ENCODE measurements at places on chromosomes 4 and X.

DNA sequence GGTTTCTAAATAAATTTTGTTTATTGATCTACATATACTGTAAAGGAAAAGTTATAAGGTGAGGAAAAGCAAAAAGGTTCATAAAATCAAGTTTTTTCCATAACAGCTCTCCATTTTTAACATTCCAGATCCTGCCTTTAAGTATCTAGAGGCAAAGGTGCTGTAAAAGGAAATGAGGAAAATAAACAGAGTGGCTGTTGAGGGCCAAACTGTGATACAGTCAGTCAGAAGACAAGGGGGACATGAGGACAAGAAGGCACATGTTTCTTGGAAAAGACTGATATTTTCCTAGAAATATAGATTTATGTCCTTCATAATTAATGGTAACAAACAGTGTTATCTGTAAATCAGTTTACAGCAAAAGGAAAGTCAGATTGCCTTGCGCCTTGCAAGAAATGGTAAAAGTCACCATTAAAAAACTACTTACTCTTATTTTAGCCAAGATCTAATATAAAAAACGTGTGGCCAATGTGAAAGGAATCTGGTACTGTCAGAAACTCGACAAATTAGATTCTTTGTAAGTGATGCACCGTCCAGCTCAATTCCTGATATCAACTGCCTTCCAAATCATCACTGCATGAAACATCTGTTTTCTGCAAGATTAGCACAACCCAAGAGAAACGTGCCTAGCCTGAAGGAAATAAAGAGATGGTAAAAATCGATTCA, 34.0 kb upstream of the VEGFD start:
- DNase-seq: peak; percentile 14

DNA sequence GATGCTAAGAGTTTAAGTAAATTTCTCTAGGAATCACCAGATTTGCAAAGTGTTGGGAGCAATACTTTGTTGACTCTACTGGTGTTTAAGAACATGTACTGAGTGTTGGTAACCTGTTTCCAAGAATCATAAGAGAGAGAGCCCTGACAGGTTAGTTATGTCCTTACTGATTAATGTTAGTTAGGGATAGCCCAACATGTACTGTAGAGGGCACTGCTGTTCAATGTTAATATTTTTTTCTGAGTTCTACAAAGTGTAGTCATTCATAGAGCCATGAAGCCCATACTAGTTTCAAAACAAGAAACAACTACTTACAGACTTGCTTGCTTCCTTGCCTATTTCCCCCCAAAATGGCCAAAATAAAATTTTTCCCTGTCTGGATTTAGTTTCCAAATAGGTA, 11.9 kb downstream of the TMPRSS11D start:
- peak; percentile 63 for DNase-seq

- DNase-seq: peak; percentile 8
Observed at GRCh38 chrX:95762716-95763115, 921.9 kb upstream of the DIAPH2 start.

DNA sequence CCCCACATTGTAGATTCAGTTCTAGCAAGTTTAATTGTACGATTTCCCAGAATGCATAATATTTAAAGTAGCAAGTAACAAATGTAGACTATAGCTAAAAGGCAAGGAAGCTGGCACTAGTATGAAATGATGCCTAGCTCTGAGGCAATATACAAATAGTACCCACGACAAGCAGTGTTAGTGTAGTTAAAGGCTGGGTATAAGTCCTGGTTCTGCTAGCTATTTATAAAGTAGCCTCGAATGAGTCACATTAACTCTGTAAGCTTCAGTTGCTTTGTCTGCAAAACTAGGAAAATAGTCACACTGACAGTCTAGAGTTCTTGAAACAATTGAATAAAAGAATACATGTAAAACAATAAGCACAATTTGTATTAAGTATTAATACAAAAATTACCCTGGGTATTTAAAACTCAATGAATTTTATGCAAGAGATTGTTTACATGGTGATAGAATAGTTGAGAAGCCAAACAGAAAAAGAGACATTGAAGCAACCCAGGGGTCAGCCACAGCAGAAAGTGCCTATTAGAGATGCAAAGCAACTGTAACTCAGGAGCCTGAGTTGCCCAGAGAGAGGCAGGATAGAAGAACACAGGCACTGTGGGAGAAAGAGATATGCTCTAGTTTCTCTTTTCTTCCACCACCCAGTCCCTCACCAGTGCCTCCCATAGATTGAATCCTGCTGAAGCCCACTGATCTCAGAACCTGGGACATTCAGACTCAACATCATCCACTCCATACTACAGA, 949.0 kb downstream of the C4orf33 start:
- DNase-seq: no peak

DNA sequence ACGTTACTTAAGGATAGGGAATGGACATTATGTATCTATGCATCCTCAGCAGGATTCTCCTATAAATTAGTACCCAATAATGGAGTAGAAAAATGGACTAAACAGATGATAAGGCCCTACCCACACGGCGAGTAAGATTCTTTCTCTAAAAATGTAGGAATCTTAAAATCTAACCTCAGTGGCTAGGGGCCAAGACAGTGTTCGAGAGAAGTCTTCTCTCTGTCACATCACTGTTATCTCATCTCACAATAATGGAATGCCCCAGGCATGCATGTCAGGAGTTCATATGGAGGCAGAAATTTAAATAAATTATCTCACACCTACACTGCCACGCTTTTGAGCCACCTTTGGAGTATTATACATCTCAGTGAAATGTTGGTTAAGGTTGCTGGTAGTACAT, 132.9 kb downstream of the LDB2 start:
- no peak for DNase-seq

GRCh38 chr4:79563219-79563618, 155.2 kb upstream of the GK2 start:
- DNase-seq: no peak

- no peak for DNase-seq
Observed at GRCh38 chr4:184851886-184852285, 26.1 kb upstream of the ACSL1 start.

DNA sequence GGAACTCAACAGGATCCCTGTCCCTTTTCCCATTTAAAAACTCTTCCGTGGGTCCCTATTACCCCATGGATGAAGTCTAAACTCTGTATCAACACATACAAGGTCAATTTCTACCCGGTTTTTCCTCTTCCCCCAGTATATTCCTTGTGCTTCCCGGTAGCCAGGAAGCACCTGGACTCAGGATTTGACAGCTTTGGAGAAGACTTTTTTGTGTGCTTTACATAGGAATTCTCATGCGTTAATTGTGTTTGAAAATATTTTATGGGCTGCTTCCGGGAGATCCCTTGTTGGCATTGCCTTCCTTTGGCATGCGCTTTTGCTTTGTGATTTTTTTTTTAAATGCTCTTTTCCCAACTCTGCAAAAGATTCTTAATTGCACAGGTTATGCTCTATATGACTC, 7.2 kb downstream of the SMS start:
- DNase-seq: no peak

- peak; percentile 84 for DNase-seq
Observed at GRCh38 chr4:30619679-30620078, 100.5 kb upstream of the PCDH7 start.

GRCh38 chrX:50769389-50770063, 44.5 kb downstream of the SHROOM4 start:
- no peak for DNase-seq

GRCh38 chr4:25867781-25868294, 5.0 kb upstream of the SEL1L3 start:
- peak; percentile 18 for DNase-seq

DNA sequence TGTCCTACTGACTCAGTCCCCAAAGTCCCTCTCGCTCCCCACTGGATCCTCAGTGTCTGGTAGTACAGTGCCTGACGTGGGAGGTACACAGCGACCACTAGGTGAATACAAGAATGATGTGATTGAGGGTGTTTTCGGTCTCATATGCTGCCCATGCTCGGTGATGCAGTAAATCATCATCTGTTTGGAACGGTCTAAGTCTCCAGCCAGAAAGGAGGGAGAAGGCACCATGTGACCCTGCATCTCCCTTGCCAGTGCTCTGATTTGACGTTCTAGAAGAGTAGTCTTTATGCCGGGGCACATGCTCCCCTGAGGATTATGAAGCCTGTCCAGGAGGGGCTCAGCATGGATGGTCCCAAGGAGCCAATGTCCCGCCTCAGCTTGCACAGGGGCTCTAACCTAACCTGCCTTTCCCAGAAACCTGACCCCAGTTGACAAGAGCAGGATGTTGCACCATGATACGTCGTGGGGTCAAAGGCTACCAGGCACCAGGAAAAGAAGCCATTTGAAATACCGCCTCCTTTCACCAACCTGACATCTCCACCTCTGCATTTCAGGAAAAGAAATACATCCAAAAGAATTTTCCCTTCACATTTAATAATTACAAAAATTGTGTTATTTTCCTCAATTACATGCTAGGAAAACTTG, 13.8 kb upstream of the PLXNB3 start:
- no peak for DNase-seq

DNA sequence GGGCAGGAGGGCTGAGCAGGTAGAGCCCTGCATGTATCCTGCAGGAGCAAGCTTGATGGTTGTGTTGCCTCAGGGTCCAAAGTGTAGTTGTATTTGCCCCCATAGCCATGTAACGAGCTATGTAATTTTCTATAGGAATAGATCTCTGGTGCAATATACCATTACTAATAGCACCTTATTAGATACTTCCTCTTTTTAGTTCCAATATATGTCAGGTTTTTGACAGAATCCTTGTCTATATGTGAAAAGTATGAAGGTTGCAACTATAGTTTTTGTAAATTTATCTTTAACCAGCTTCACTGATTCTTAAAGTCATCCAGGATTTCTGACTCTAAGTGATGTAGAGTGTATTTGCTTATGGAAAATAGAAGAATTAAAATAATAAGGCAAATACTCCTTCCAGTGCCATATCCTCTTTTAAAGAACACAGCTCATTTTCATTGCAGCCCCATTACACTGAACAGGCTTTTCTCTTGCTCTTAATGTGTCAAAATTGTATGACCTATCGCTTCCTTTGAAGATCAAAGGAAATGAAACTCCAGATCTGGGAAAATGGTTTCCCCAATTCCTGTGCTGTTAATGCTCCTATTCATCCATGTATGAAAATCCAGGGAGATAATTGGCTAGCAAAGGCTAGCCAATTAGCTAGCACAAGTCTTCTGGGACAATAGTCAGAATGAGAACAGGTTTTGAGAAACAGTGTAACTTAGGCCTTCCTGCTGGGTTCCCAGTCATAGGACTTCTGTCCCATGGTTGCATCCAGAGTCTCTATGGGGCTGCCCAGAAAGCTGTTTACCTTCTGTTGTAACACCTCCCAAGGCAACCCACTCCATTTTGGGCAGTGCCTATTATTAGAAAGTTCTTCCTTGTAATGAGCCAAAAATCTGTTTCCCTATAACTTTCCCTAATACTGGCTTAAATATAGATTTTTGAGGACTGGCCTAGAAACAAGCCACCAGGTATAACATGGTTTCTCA, 90.6 kb downstream of the TSPAN7 start:
- DNase-seq: no peak

DNA sequence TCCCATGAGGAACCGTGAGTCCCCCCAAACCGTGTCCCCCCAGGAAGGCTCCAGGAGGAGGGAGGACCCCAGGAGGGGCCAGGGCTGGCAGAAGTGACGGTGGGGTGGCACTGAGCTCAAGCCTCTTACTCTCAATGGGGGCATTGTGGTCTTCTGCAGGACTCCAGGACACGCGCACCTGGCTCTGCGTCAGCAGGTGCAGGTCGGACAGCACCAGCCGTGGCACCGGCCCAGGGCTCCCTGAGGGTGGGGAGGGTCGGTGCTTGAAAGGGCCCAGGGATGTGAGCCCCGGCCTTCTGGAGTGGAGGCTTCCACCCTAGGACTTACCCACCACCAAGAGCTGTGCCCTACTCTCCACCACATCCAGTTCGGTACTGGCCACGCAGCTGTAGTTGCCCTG, 18.3 kb downstream of the L1CAM start:
- no peak for DNase-seq

GRCh38 chr4:104519588-104519987, 24.9 kb upstream of the CXXC4 start:
- no peak for DNase-seq

GRCh38 chr4:142291299-142292050, 554.6 kb downstream of the INPP4B start:
- DNase-seq: no peak

GRCh38 chr4:177419434-177419833, 22.8 kb downstream of the AGA start:
- DNase-seq: no peak

DNA sequence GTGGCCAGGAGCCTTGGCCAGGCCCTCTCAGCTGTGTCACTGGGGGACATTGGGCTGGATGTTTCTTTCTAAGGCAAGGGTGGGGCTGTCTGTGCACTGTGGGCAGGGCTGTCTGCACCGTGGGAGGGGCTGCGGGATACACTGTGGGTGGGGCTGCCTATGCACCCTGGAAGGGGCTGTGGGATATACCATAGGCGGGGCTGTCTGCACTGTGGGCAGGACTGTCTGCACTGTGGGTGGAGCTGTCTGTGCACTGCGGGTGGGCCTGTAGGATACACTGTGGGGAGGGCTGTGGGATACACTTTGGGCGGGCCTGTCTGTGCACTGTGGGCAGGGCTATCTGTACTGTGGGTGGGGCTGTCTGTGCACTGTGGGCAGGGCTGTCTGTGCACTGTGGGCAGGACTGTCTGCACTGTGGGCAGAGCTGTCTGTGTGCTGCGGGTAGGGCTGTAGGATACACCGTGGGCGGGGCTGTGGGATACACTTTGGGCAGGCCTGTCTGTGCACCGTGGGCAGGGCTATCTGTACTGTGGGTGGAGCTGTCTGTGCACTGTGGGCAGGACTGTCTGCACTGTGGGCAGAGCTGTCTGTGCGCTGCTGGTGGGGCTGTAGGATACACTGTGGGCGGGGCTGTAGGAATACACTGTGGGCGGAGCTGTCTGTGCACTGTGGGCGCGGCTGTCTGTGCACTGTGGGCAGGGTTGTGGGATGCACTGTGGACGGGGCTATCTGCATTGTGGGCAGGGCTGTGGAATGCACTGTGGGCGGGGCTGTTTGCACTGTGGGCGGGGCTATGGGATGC, 31.1 kb downstream of the ACOX3 start:
- peak; percentile 93 for DNase-seq

DNA sequence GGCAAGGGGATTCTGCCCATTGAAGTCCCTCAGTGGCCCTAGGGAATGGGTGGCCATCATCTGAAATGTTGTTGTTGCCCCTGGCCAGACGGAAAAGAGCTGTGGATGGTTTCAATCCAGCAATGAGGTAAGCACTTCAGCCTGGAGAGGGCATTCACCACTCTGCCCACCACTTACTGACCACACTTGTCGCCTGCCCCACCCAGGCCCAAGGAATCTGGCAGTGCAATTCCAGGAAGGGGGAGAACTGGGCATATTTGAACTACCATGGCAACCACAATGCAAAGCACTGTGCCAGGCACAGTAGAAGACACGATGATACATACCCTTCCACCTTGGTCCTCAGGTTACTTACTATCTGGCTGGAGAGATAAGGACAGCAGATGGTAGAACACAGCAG, 161.6 kb downstream of the PDGFRA start:
- no peak for DNase-seq

- peak; percentile 78 for DNase-seq
Observed at GRCh38 chrX:115892787-115893671, 277.5 kb upstream of the AGTR2 start.

Data from muscle of leg (tissue), 16 donors.